GM06990 (cell line): ENCODE measurements at places on chromosomes 6 and 20.

DNA sequence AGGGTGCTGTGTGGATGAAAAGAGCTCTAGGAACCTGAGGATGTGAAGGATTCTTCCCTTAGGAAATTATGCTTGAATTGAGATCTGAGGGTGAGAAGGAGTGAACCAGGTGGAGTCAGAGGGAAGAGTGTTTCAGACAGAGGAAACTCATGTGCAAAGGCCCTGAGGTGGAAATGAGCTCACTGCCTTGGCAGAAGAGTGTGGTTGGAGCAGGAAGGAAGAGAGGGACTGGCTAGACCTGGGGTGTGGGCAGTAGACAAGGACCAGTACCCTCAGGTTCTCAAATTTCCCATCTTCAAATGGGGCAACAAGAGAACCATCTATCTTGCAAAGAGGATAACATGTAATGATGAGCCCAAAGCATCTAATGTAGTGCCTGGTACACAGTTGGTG lies 24.0 kb upstream of the GTSF1L start:
- DNase-seq, result no peak

- no peak for DNase-seq
Observed at GRCh38 chr20:10906834-10907233, 233.0 kb upstream of the JAG1 start.

- peak; percentile 47 for DNase-seq
Observed at GRCh38 chr6:136763716-136764516, 28.4 kb downstream of the MAP3K5 start.

- no peak for DNase-seq
Observed at GRCh38 chr6:138017166-138017757, 90.0 kb downstream of the PERP start.

- DNase-seq, result no peak
Observed at GRCh38 chr6:29653452-29654038, 3.3 kb upstream of the MOG start.

DNA sequence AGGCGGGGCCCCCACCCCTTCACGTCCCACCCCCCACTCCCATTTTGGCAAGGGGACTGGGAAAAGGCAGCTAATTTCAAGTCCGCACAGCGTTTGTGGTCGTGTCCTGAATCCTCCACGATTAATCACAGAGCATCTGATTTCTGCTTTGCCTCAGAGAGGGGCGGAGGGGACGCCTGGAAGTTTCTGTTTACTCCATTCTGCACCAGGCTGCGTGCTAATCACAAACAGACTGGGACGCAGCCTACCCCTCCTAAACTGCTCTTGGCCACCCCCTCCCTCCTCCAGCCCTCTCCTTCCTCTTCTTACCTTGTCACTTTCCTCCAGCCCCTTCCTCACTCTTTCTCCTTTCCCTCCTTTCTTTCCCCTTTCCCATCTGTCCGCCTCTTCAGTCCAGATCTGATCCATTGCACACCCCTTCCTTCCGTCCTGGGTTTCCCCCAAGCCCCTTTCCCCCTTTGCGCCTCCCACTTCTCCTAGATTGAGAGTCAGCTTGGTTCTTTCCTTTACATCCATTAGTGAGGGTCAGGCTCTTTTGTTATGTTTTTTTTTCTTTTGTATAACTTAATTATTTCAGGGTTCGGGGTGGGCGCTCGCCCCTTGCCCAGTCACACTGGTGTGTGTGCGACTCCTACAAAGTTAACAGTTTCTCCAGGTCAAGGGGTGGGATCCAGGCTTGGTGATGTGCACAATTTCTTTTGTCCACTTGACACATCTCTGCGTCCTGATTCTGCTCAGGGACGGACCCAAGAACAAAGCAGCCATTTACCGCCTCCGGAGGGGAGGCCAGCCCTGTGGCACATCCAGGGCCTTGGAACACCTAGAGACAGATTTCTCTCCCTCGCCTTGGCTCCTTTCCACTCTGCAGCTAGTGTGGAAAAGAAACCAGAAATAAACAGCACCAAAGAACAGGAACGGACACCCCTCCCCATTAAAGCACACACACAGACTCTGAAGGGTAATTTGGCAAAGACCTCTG lies 520 bp upstream of the RIPOR3 start:
- DNase-seq, result no peak

- DNase-seq, result no peak
Observed at GRCh38 chr6:154433477-154434241, 76.8 kb downstream of the CNKSR3 start.

DNA sequence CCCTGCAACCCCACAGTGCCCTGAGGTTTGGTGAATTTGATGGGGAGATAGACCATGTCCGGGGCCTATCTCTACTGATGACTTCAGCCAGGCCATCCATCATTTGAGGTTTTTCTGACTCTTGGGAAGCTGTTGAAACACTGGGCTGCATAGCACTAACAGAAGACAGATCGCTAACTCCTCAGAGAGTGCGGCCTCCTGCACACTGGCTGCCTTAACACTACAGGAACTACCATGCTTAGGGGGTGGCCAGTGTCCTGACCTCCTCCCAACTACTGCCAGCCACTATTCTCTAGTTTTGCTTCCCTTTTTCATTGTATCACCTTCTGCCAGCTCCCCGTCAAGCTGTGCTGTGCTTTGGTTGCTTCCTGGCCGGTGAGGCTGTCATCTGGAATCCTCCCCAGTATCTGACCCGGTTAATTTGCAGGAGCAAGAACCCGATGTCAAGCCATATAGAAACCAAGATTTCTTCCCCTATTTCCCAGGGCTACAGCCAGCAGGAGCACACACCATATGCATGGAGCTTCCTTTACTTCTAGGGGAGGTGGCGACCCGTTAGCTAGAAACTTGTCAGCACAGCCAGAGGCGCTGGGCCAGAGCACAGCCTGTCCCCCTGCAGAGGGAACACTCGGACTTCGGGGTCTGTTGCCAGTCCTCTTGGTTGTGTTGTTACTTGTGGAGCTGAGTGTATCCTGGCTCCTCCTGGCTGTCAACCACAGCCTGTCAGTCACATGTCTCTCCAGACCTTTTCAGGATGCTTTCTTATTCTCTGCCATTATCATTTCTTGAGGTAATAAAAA lies 57.3 kb upstream of the TRAF3IP2 start:
- DNase-seq, result no peak

DNA sequence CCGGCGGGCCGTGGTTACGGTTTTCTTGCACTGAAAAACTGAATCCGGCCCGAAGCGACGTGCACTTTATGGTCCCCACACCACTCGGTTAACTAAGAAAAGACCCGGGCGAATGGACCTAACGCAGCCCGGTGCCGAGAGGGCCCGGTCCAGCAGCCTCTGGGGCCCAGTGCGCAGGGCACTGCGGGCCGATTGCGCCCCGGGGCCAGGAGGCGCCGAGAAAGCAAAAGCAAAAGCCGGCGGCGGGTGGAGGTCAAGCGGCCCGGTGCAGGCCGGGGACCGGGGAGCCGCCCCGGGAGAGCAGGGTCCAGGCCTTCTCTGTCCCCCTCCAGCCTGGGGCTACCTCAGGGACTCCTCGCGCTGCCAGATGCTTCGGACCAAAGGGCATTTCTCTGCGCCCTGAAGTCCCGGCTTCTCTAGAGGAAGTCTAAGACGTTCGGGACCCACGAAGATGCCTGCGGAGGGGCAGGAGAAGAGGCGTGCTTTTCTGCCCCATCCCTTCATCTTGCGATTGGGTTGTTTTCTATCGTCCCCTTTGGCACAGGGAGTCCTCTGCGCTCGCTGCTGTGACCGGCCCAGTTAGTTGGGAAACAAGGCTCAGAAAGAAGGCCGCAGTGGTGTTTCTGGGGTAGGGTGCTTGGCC lies 4.4 kb downstream of the FOXF2 start:
- no peak for DNase-seq

DNA sequence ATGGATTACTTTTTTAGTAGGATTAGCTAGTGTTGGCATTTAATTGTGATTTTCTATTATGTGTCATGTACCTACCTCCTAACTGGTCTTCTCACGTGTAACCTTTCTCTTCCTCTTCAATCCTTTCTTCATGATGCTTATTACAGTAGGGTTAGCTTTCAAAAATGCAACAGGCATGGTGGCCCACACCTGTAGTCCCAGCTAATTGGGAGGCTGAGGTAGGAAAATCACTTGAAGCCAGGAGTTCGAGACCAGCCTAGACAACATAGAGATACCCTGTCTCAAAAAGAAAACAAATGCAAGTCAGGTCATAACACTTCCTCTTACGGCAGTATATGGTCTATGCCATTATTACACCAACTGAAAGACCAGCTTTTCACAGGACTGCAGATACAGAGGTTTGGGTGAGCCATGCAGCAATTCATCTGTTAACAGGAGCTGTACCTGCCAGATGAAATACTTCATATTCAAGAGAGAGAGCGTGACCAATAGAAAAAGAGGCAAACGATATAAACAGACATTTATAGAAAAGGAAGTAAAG lies 195.0 kb downstream of the TMEM242 start:
- no peak for DNase-seq

DNA sequence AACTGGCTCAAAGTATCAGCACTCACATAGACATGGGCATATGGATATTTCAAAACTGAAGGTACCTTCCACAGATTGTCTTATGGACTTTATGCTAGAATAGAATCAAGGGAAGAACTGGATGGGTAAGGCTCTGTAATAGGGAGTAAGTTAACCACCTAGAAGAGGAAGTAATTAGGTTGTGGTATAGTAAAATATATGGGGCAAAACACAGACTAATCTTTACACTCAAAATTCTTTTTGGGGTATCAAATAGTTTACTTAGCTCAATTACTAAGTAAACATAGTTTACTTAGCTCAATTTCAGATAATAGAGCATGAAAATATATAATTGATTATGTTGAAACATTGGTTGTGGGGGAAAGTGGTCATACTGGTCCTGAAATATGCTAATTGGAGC lies 94.2 kb upstream of the ATXN1 start:
- no peak for DNase-seq

- peak; percentile 12 for DNase-seq
Observed at GRCh38 chr20:23889775-23890187, 10.2 kb upstream of the CST5 start.

- DNase-seq, result no peak
Observed at GRCh38 chr6:143000811-143001210, 55.8 kb upstream of the HIVEP2 start.

- no peak for DNase-seq
Observed at GRCh38 chr6:142909686-142910085, 35.3 kb downstream of the HIVEP2 start.

DNA sequence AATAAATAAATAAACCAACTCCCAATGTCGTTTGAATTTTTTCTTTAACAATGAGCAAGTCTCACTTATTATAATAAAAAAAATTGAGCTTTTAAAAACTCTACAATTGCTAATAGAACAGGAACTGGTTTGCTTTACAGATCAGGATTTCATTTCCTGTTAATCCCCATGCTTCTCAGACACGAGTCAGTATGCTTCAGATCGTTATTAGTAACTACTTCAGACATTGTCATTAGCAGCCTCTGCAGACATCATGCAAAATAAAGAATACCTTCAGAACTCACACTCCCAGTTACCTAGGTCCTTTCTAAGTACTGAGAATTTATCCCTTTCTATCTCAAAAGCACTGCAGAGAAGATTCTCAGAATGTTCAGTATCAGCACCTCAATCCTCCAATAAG lies 10.0 kb upstream of the FAM210B start:
- no peak for DNase-seq

- DNase-seq, result no peak
Observed at GRCh38 chr6:104473021-104473429, 386.7 kb downstream of the HACE1 start.

DNA sequence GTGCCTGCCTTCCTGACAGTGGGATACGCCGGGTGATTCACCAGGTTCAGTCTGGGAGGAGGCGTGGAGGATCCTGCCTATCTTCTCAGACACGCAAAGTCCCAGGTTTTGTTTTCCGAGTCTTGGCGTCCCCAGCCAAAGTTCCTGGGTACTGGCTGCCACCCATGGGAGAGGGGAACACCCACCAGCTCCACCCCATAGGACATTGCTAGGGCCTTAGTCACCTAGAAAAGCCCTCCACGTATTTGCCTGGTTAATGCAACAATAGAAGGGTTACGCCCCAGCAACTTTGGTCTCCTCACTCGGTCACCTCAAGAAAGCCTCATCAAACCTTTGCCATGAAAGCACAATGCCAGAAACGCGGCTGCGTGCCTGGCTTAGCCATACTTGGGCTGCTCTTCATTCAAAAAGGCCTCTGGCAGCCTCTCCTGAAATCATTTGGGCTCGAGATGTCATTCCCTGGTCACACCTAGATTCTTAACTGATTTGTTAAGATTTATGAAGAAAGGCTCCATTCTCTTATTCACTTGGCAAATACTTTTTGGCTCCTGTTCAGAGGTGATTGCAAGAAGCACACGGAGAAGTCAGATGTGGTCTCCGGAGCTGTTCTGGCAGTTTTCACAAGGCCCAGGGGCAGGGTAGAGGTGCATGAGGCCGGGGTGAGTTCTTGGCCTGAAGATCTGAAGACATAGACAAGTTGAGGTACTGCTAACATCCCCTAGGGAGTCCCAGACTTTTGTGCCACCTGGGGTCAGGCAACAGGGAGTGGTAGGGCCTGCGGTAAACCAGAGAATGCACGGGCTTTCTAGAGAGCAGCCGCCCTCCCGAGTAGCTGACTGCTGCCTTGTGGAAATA lies 35.5 kb upstream of the ZNF133 start:
- DNase-seq, result no peak

- no peak for DNase-seq
Observed at GRCh38 chr6:105270511-105270910, 90.7 kb upstream of the POPDC3 start.

- DNase-seq, result no peak
Observed at GRCh38 chr20:47475419-47476044, 26.2 kb upstream of the NCOA3 start.

DNA sequence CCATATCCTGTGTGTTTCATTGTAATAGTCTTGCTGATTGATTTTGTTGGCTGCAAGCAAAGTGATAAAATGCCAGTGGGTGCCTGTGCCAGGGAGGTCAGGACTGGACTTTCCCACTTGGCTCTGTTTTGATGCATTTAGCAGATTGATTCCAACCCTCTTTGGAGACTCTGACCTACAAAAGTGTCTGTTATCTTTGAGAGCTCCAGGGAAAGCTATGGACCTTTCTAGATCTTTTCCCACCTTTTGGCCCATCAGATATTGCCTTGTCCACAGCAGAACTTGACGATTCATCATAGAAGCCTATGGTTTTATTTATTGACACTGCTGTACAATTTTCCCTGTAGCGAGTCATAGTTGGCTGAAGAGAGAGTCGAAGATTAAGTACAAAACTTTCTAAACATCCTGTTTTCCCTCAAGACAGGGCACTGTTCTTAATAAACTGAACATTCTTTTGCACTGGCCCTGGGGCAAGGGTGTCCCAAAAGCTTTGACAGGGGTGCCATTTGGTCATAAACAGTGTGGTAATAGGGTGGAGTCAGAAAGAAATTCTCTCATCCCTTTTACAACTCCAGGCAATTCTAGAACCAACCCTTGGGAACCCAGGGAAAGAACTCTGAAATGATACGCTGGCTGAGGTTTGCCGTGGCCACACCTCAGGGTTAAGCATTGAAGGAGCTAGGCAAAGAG lies 53.7 kb downstream of the E2F3 start:
- no peak for DNase-seq
